ENCODE measurements at places on chromosomes 3 and 15.

DNA sequence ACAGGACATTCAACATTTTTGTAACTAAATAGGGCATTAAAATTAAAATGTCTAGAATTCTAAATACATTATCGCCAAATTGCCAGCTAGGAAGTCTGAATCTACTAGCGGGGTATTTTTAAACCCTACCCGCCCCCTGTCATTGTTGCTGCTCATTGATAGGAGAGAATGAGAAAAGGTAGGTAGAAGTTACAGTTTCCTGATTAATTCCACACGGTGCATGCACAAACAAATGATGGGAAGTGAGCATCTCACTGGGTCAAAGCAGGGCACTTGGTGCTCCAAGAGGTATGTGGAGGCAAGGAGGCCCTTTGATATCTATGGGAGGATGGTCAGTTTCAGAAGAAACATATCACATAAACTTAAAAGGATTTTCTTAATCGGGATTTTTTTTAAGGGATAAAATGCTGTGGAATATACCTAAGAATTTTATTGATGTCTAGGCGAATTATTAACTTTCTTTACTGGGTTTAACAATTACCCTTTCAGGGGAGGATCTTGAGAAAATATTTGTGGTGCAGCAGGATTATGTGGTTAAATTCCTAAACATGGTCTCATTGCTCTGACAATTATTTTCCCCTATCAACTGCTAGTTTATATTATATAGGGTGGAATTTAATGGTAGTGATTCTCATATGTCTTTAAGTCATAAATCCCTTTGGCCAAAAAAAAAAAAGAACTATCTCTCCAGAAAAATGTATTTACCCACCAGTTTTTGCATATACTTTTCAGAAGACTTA, 236.0 kb upstream of the GOLGA6L4 start:
- no peak for DNase-seq

DNA sequence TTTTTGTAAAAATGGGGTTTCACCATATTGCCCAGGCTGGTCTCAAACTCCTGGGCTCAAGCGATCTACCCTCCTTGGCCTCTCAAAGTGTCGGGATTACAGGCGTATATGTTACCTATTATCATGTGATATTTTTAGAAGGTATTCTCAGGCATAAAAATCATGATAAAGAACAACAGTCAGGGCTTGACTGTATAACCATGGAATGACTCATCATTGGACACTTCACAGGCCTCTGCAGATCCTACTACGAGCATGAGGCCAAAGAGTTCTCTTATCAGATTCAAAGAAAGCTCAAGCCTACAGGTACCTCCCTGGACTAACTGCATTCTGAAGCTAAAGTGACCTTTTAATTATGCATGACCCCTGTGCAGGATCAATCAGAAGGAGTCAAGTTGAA, 91.7 kb upstream of the PRICKLE2 start:
- no peak for DNase-seq

DNA sequence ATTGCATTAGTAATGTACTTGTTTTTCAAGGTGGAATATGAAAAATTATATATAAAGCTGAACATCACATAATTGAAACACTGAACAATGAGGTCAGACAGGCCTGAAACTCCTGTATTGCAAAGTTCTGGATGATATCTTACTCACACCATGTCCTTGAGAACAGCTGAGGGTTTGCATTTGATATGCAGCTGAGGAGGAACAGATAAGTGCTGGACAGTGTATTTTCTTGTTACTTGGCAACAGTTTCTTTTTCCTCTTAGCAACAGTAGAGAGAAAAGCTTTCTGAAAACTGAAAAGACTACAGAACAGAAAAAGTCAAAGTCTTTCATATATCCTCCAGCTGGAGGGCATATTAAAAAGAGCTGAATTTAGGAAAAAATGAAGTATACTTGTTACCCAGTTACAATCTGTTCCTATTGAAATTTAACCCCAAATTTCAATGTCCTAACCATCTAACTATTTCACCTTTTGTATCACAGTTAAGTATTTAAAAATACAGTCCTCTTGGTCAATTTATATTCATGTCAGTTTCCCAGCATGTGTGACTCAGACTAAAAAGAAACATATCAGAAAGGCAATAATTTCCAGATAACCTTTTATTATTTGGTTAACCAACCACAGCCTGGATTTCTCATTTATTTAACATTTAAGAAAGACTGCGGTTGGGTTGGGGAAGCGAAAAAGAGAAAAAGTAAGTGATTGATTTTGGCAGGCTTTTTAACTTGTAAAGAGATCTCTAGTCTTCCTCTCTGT, 733.0 kb upstream of the DPPA4 start:
- DNase-seq, result no peak

GRCh38 chr15:78739996-78740903, 71.0 kb downstream of the ADAMTS7 start:
- DNase-seq, result no peak

DNA sequence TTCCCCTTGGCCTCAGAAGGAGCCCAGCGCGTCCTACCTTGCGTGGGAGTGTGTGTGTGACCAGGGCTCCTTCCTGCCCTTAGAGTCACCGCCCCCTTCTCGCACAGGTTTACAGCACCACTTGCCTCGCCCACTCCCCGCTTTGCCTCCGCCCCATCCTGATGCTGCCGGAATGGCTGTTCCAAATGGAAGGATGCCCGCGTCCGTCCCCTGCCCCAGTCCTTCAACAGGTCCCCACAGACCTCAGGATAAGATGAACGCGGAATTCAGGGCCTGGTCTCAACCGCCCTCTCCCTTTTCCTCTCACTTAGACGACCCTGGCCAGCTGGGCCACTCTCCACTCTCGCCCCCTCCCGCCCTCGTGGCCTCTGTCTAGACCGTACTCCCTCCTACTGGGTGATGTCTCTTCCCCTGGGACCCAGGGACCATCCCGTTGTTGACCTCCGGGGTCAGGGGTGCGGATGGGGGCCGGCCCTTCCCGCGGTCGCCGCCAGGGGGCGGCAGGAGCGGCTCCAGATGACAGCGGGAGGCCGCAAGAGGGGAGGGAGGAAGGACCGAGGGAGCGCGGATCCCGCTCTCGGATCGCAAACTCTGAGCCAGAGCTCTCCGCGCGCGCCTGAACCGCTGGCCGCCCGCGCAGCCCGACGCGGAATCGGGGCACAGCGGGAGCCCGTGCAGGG, at the start of gene THSD4:
THSD4 (plus strand) TSS at position 585 of the 680 bp plus-strand sequence.
- peak; percentile 16 for DNase-seq

DNA sequence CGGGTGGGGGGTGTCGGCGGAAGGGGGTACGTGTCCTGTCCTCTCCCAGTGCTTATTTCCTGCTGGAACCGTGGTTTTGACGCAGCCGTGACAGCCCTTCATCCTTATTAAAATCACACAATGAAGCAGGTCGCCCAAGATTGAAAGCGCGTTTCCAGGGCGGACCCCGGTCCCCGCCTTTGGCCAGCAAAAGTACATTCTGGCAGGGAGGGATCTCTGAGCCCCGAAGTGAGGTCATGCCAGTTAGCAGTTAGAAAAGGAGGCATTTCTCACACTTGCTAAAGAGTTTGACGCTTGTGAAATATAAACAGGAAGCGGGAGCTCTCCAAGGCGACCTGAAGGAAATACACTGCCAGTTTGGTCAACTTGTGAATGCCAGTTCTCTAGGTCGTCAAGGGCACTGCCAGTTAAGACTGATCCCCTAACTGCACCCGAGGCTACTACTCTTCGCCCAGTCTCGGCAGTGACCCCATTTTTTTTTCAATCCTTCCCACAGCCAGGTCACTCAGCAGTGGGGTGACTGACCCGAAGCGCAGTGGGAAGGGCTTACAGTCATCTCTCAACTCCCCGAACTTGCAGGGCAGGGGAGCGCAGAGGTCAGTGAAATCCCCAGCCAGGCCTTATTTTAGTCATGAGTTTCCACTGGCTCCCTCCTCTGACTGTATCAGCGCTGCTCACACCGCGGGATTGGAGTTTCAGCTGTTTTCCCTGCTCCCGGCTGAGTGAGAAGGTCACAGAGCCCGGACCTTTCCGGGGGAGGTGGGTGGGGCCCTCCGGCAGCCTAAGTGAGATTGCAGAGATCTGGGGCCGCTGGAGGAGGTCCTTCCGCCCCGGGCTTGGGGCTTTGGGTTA, 2.0 kb upstream of the BHLHE40 start:
- DNase-seq, result peak; percentile 83

DNA sequence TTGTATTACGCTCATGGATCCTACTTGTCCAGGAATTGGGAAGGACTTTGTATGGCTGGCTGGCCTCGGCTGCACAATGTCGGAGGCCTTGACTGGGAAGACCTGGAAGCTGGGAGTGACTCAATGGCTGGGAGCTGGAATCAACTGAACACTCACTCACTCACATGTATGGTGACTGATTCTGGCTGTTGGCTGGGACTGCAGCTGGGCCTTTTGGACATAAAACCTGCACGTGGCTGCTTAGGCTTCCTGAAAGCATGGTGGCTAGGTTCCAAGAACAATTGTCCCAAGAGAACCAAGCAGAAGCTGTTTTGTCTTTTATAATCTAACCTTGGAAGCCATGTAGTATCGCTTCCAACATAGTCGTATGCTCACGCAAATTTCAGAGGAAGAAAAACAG, 38.0 kb upstream of the CMTM8 start:
- no peak for DNase-seq

GRCh38 chr3:146223401-146224373, 27.2 kb downstream of the PLSCR4 start:
- no peak for DNase-seq

DNA sequence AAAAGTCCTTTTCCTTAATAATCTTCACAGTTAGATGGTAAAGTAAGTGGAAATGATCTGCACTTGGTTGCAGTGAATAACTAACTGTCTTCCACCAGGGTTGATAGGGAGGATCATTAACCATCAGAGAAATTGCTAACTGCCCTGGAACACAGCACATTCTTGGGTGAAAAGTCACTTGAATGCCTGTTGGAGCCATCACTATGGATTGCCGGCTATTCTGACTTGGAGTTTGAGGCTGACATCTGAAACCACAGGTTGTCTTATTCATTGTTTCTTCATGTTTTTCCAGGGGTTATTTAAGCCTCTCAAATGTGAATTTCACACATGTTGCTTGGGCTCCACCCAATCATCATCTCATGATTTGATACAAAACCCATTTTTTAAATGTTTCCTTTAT, 901.4 kb downstream of the MCTP2 start:
- DNase-seq, result no peak

DNA sequence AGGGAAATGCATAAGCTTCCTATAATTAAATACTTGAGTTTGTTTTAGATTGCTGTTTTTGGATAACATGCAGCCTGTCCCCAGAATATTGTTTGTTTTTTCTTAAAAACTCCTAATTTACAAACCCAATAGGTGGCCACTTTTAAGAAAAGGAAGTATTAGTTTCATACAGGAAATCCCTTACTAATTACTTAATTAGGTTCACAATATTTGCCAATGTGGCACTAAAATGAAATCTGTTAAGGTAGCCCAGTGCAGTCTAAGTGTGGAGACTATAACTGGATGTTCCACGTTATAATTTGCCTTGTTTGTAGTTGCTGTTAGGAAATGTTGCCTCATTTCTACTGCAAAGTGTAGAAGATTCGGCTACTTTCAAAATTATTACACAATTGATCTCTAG, 195.8 kb downstream of the BBX start:
- DNase-seq, result no peak

- no peak for DNase-seq
These were observed 45.8 kb downstream of the HAPLN3 start for GRCh38 chr15:88849376-88850072.

DNA sequence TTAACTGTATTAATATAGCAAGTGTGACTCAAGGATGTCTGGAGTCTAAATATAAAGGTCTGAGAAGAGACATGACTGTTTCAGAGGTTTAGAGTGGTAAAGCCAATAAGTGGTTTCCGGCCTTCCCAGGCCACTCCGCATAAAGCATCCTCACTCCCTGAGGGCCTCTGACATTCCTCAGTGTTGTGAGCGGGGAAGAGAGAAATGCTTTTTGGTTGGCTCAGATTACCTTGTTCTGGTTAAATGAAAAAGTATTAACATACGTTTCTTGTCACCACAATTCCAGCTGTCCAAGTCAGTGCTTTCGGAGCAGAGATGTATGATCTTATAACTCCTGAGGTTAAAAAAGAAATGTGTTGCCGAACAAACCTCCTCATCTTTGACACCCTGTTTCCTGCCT, 103.8 kb downstream of the RBMS3 start:
- no peak for DNase-seq

GRCh38 chr3:60154011-60154410, 1097.2 kb downstream of the FHIT start:
- DNase-seq, result no peak

GRCh38 chr3:196220587-196220986, 4.3 kb downstream of the SLC51A start:
- DNase-seq, result no peak

- no peak for DNase-seq
These were observed 18.8 kb upstream of the SATB1 start for GRCh38 chr3:18443665-18444594.

GRCh38 chr3:149186721-149187120, 34.9 kb downstream of the CP start:
- no peak for DNase-seq

DNA sequence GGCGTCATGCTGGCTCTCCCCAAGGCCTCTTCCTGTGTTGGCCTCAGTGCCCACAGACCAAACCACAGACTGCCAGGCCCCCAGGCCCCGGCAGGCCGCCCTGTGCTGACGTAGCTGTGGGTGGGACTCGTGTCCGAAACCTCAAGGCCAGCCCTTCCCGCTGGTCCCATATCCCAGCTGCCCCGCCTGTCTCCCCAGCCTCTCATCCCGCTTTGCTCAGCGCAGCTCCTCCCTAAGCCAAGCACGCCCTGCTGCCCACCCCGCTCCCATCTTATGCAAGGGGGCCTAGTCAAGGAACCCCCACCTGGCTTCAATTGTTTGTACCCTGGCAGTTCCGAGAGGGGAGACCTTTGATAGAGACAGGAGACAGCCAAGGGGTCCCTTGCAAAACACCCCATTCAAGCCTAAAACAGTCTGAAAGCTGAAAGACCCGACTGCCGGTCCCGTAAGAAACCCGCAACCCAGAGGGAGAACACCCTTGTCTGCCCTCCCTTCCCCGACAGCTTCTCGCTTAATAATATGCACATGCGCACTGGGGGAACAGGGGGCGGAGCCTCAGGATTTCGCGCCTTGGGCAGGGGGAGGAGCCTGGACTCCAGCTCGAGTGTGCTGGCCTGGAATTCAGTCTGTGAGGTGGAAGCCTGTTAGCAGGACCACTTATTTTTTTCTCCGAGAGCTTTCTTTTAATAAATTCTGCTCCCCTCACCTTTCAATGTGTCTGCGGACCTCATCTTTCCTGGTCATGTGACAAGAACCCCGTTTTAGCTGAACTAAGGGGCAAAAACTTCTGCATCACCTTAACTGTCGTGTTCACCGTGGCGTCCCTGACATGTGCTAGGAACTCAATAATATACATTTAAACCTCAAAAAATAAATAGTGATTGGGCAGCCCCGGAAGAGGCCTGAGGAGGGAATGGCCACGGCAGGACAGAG, 17.2 kb downstream of the TNFAIP8L3 start:
- DNase-seq, result no peak

- DNase-seq, result no peak
These were observed 569.0 kb downstream of the TUSC7 start for GRCh38 chr3:117278424-117279190.
